ENCODE measurements at places on chromosomes 2 and 18. TPM values are rescaled to one million over a fixed set of nuclear protein-coding genes. Genes with fewer than 3 reads are reported as not detected.

The CCBE1 gene
- 8.0 TPM for total RNA-seq

The TYMS gene
- total RNA-seq: 86.4 TPM

The RAPGEF4 gene
- total RNA-seq: 0.78 TPM

The SCYGR4 gene
- total RNA-seq: not detected

The COBLL1 gene
- total RNA-seq: 6.3 TPM

All from WTC11 (cell line).